B cell (primary cell): ENCODE measurements at places on chromosomes 7 and 10.
A peak's percentile ranks its signal among the peaks of the same experiment; 100 is the strongest.

- no peak for DNase-seq
Measured at GRCh38 chr7:121873289-121874194, 581 bp downstream of the PTPRZ1 start.

DNA sequence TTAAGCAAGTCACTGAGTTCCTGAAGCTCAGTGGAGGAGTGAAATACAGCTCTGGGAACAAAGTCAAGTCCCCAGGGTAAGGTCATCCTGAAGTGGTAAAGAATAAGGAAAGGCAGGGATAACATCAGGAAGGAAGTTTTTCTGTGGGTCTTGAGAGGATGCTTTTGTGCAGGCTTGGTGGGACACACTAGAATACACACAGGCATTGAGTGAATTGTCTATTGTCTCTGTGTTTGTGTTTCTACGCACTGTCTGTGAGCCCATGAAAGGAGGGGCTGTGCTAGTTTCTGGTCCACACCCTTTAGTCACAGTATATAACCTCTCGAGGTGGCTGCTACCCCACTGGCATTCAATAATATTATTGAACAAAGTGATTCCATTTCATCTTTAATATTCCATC lies 95.8 kb upstream of the ABCB5 start:
- no peak for DNase-seq

DNA sequence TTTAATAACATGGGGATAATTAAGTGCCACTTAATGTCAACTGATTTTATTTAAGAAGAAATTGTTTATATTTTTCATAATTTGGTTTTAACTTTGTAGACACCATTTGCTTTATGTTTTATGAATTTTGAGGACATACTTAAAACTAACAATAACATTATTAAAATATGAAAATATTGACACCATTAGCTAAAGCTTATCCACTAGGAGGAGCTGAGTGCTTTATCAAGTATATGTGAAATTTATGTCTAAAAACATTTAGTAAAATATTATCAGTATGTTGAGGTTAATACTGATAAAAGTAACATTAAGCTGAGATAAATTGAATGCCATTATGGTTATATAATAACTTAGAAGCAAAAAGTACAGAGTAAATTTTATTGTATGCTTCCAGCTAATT lies 622.1 kb downstream of the ARL4A start:
- DNase-seq: no peak

GRCh38 chr10:108788891-108789290 lies 1134.4 kb downstream of the XPNPEP1 start:
- no peak for DNase-seq

DNA sequence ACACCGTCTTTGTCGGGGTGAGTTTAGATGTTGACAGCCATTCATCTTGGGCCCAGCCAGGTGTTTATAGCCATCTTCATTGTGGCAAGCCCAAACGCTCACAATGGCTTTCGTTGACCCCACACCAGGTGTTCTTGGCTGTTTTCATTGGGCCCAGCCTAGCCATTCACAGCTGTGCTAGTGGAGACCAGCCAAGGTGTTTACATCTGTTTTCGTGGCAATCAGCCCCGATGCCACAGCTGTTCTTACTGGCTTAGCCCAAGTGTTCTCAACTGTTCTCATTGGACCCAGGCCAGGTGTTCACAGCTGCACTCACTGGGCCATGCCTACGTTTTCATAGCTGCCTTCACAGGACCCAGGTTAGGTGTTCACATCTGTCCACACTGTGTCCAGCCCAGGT lies 7.7 kb downstream of the FRG2B start:
- no peak for DNase-seq

GRCh38 chr7:6530626-6531491 lies 20.4 kb downstream of the GRID2IP start:
- DNase-seq: peak; percentile 79

- DNase-seq: no peak
Measured at GRCh38 chr10:34768261-34768971, 46.7 kb downstream of the PARD3 start.

DNA sequence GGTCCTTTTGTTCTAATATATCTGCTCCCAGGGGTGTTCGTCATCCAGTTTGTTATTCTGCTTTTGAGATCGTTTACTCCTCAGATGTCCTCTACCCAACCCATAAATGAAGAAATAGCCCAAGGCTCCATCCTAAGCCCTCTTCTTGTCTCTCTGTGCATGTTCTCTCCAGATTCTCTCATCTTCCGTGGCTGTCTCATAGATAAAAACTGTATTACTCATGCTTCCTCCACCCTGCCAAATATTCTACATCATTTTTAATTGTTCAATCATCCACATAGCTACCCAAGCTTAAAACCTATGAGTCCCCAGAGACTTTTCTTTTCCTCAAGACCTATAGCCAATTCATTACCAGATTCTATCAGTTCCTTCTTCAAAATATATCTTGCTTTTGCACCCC lies 44.9 kb downstream of the CAV1 start:
- DNase-seq: no peak
